ENCODE measurements at places on chromosomes 4 and X. TPM values are rescaled to one million over a fixed set of nuclear protein-coding genes. Genes with fewer than 3 reads are reported as not detected.

MAGEE1 gene
- 0.56 TPM for total RNA-seq

- DNase-seq = no peak
Measured at GRCh38 chr4:121076416-121076815, 4.1 kb upstream of the NDNF start.

DNA sequence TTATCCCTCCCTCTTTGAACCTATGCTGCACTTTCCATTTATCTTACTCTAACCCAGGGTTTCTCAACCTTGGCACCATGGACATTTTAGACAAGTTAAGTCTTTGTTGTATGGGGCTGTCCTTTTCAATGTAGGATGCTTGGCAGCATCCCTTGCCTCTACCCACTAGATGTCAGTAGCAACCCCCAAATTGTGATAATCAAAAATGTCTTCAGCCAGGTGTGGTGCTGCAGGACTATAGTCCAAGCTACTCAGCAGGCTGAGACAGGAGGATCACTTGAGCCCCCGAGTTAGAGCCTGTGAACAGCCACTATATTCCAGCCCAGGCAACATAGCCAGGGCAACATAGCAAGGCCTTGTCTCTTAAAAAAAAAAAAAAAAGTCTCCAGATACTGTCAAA lies 7.0 kb downstream of the LRCH2 start:
- DNase-seq = no peak

KCTD8 gene
- 0.28 TPM for total RNA-seq

MTHFD2L gene
- 24.3 TPM for total RNA-seq

- no peak for DNase-seq
Measured at GRCh38 chr4:138330531-138330930, 88.4 kb upstream of the SLC7A11 start.

IL1RAPL2 gene
- total RNA-seq = not detected

MAGEA4 gene
- not detected for total RNA-seq

- DNase-seq = no peak
Measured at GRCh38 chrX:102934624-102935023, 2.4 kb upstream of the RAB40AL start.

- DNase-seq = no peak
Measured at GRCh38 chr4:27474691-27475090, 614.0 kb downstream of the STIM2 start.

IL21 gene
- total RNA-seq = not detected

- DNase-seq = no peak
Measured at GRCh38 chr4:173801876-173802661, 272.0 kb upstream of the HAND2 start.

NAP1L2 gene
- 0.73 TPM for total RNA-seq

DNA sequence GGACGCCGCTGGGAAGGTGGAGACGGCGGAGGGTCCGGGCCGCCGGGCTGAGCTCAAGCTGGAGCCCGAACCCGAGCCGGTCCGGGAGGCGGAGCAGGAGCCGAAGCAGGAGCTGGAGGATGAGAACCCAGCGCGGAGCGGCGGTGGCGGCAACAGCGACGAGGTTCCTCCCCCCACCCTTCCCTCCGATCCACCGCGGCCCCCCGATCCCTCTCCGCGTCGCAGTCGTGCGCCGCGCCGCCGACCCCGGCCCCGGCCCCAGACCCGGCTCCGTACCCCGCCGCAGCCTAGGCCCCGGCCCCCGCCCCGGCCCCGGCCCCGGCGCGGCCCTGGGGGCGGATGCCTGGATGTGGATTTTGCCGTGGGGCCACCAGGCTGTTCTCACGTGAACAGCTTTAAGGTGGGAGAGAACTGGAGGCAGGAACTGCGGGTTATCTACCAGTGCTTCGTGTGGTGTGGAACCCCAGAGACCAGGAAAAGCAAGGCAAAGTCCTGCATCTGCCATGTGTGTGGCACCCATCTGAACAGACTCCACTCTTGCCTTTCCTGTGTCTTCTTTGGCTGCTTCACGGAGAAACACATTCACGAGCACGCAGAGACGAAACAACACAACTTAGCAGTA lies 483 bp downstream of the USP27X start:
- DNase-seq = no peak

GRCh38 chrX:150841456-150842197 lies 56.8 kb downstream of the CD99L2 start:
- no peak for DNase-seq

DNA sequence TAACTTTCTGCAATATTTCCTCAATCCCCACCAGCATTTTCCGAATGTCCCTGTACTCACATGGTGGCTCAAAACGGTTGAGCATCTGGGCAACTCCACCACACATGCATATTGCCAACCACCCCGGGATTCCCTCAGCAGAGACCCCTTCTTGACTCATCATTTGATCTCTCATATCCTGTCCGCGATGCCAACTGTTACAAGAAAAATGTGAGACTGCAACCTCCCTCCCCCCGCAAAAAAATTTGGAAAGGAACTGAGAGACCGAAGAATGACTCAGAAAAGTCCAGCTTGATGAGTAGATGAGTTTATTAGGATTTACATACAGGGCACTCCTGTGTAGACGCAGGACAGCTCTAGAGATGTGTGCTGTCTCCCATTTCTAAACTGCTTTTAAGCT lies 561.4 kb downstream of the ZIC3 start:
- no peak for DNase-seq

- DNase-seq = no peak
Measured at GRCh38 chr4:101643186-101643837, 147.2 kb upstream of the BANK1 start.

- no peak for DNase-seq
Measured at GRCh38 chr4:15891312-15891711, 47.2 kb downstream of the FGFBP1 start.

DNA sequence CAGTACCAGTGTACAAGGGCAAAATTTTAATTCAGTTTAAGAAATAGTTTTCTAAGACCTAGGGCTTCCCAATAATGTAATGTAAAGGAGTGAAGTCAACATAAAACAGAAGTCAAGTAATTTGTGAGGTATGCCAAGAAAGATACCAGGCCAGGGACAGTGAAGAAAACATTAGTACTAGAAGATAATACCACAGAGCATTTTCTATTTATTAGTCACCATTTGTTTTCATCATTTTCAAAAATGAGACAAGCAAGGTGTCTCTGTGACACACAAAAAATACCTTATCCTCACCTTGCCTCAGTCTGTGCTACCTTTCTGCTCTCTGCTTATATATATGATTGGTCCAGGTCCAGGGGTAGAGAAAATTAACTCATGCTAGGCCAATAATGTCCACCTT lies 46.8 kb downstream of the VEGFC start:
- no peak for DNase-seq

DNA sequence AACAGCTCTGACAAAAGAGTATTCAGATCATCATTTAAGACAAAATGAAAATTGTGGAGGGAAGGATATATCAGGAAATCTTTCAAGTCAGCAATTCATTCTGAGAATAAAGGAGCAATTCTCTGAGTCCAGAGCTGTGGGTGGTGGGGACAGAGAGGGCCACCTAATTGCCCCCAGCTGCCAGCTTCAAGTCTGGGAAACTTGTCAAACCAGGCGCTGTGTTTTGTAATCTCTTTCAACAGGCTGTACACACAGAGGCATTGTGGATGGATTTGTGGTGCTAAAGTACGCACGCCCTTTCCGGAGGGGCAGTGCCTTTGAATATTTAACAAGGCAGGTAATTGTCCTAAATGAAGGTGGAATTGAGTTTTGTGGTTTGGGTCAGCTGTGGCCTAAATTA lies 591.1 kb upstream of the BOD1L1 start:
- DNase-seq = no peak

GRCh38 chrX:14125462-14125861 lies 95.8 kb upstream of the GEMIN8 start:
- no peak for DNase-seq

TBC1D25 gene
- 6.5 TPM for total RNA-seq

- DNase-seq = no peak
Measured at GRCh38 chrX:129091097-129091496, 432.2 kb downstream of the SMARCA1 start.

MAGEC3 gene
- total RNA-seq = not detected

FRMPD4 gene
- total RNA-seq = not detected

SYP gene
- 0.13 TPM for total RNA-seq

DNA sequence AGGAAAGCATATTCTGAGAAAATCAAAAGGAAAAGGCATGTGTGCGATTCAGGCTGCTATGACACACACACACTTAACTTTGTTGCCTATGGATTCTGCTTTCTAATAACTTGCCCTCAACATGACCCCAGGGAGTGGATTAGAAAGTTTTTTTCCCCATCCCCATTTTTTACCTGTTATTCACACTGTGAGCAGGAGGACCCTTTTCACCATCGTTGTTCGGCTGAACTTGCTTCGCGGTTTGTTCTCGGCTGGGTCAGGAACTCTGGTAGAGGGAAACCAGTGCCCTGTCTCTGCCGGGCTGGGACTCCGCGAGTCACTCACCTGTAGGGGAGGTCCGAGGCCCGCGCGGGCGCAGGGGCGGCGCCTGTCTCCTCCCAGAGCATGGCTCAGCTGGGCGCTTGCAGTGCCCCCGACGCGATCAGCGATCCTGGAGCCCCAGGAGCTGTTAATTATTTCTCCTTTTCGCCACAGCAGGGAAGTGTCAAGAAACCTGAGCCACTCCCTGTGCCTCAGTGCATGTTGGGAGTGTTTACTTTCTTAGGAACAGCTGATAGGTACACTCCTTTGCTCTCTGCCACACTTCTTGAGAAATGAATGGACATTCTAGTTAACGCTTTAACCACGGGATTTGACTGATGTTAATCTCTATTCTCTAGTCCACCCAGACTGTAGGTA lies at the start of gene RASSF6:
Gene RASSF6 (minus strand): TSS at position 322 of the 678 bp plus-strand sequence. CDS start 8,641 bp downstream, outside the sequence.
- no peak for DNase-seq
